Renal cortical epithelial cell (primary cell): ENCODE measurements at places on chromosomes 6 and 20. TPM values are rescaled to one million over a fixed set of nuclear protein-coding genes. Genes with fewer than 3 reads are reported as not detected.

The TMC2 gene
- total RNA-seq = not detected in 2 replicates

The ZC3H12D gene
- total RNA-seq = 0.15 TPM in 1 of 2 replicates, not detected in the other

The PPT2 gene
- total RNA-seq = 10.4 and 48.7 TPM in 2 replicates

The EFCAB8 gene
- 0.05 TPM in 1 of 2 replicates, not detected in the other for total RNA-seq

The CCM2L gene
- 0.35 TPM in 1 of 2 replicates, not detected in the other for total RNA-seq

The DEFB113 gene
- not detected in 2 replicates for total RNA-seq

The OVOL2 gene
- 0.15 and 2.1 TPM in 2 replicates for total RNA-seq

The SLC32A1 gene
- not detected in 2 replicates for total RNA-seq

The SLC22A1 gene
- total RNA-seq = 0.50 TPM in 1 of 2 replicates, not detected in the other

The RCAN2 gene
- total RNA-seq = 1.6 and 3.1 TPM in 2 replicates

The LRRC73 gene
- 0.35 and 1.1 TPM in 2 replicates for total RNA-seq

The PAK5 gene
- total RNA-seq = not detected in 2 replicates

The MOCS3 gene
- total RNA-seq = 9.8 and 13.7 TPM in 2 replicates

The FAM217A gene
- total RNA-seq = not detected in 2 replicates

The TPBG gene
- total RNA-seq = 20.0 and 38.4 TPM in 2 replicates

GRCh38 chr20:24978513-24978912 is 14.0 kb downstream of the APMAP start:
- no peak for DNase-seq

GRCh38 chr6:79010422-79010821 is 67.6 kb downstream of the PHIP start:
- DNase-seq = no peak

- no peak for DNase-seq
Observed at GRCh38 chr6:34608321-34609091, 52.4 kb upstream of the SPDEF start.

DNA sequence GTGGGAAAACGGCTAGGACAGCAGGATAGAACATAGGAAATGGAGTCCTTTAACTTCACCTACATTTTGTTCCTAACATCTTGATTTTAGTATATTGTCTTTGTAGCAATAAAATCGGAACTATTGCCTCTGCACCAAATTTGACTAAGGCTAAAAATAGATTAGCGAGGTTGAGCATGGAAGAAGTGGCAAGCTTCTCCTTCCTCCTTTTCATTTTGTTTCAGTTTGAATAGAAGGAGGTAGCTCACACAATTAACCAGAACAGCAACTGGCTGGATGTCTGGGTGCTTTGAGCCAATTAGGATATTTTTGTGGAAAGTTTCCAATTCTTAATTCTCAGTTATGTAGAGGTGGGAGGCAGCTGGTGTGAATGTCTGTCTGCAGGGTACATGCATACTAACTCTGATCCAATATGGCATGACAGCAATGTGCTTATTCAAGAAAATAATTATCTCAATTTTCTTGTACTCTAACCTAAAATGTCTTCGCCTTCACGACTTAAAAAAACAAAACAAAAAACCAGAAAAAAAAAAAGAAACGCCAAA is 3.1 kb upstream of the HECA start:
- DNase-seq = no peak

- peak; percentile 9 for DNase-seq
Observed at GRCh38 chr6:113190170-113190569, 667.0 kb upstream of the MARCKS start.

GRCh38 chr20:2698912-2699311 is 6.3 kb downstream of the EBF4 start:
- no peak for DNase-seq

DNA sequence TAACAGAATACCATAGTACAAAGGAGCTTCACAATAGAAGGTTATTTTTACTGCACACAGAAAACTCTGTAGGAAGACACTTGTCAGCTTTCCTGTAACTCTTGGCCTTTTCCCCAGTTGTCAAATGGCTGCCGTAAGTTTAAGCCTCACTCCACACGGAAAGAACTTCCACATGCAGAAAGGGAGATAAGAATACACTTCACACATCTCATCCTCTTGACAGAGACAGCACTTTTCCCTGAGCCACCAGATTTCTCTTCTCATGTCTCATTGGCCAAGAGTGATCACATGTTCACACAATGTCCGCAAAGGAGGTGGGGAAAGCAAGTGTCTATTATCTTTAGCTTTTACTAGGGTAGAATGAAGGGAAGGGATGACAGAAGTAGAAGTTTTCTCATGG is 540.7 kb downstream of the HAO1 start:
- DNase-seq = no peak

DNA sequence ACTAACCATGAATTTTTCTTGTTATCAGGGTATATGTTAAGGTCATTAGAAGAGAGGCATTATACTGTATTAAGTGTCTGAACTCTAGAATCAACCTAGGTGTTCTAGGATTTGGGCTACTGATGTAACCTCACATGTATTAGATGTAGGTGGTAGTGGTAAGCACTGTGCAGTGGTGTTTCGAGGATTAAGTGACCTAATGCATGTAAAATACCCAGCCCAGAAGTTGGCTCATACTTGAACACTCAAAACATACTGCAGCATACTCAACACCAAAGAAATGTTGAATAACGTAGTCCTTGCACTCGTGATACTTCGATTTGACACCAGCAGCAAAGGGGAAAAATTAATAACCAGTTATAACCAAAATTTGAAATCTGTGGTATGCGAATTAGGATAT is 48.7 kb downstream of the QKI start:
- DNase-seq = no peak

GRCh38 chr6:137434640-137435039 is 59.6 kb downstream of the OLIG3 start:
- peak; percentile 7 for DNase-seq

DNA sequence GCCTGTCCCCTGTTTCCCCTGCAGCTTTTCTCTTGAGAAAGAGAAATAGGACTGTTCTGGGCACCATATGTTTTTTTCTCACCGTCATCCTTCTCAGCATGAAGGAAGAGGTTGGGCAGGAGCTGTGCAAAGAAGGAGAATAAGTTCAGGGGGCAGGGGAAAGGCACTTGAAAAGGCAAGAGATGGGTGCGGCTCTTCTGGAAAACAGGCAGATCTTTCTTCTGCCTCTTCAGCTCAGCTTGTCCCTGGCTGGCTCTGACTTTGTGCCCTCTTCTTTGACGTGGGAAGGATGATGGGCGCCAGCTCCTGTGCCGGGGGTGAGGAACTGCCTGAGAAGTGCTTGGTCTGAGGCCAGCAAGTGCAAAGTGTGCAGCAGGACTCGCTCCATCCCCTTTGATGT is 206.5 kb downstream of the DOK5 start:
- DNase-seq = no peak

GRCh38 chr20:33787253-33787891 is 23.8 kb upstream of the CHMP4B start:
- DNase-seq = no peak

DNA sequence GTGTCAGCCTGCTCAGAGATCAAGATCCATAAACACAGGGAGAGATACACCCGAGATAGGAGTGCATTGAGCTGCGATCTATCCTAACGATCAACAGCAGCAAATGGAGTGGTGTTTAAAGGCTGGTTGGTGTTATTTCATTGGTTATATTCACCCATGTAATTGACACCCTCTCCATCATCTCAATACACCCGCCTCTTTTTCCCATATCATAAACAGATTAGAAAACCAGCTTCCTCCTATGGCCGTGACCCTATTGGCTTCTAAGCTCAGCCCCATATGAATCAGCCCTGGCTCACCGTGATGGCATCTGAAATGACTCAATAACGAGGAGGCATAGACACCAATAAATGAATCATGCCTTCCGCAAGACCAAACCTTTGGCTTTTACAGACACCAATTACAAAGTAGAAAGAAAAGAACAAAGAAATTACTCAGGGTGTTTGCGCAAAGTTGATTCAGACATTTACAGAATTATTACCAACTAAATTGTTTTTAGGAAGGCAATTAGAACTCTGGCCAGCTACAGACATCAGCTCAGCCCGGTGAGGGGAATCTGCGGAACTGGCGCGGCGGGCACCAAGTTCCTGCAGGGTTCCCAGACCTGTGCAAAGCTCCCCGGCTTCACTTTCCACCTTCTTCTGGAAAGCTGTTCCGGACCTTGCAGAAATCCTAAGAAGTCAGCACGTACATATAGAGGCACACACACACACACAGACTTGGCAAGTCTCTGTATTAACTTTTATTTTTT is 11.5 kb downstream of the PMEPA1 start:
- DNase-seq = peak; percentile 99

DNA sequence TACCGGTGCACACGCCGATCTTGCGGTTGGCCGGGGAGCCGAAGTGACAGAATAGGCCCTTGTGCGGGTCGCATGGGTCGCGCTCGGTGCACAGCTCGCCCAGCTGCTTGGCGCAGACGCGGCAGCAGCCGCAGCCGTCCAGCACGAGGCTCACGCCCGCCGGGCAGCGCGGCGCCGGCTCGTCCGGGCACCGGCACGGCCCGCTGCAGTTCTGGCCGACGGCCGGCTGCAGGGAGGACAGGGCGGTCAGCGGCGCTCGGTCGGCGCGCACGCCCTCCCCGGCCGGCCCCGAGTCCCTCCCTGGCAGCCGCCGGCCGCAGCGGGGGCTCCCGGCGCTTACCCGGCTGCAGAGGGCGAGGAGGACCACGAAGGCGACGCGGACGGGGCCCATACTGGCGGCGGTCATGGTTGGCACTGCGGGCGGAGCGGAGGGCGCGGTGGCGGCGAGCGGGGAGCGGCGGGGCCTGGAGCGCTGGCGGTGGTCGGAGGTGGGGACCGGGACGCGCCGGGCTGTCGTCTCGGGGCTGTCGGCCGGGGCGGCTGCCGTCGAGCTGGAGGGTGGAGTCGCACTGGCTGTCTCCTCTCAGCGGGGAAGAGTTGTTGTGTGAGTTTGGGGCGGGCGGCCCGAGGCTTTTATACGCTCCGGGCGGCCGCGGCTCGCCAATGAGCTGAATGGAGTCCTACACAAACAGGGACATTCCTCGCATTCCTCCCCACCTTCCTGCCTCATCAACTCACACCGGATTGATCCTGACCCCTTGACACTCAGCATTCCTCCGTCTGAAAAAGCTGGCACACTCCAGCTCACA is at the start of gene CCN2:
Gene CCN2, minus strand, starts transcription at position 606 of the 809 bp plus-strand sequence. Its CDS starts 200 bp downstream, at position 406.
- DNase-seq = peak; percentile 99

GRCh38 chr6:136651982-136652381 is 101.8 kb upstream of the MAP7 start:
- no peak for DNase-seq

- DNase-seq = no peak
Observed at GRCh38 chr20:42183147-42183546, 565.0 kb upstream of the CHD6 start.

DNA sequence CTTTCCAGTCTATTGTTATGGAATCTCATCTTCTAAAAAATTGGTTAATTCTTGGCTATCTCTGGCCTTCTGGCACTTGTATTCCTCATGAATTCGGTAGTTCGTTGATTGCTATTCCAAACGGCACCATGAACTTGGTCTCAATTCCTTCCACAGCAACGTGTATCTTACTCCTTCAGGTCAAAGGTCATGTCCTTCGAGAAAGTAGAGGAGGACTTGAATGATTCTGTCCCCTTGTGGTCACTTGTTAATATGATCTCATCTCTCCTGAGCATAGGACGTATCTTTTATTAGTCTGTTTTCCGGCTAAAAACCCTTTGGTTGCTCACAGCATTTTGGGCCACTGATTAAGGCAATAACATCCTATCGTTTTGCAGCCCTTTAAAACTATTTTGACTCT is 9.4 kb downstream of the TLDC2 start:
- DNase-seq = no peak

GRCh38 chr6:169970306-169970988 is 219.0 kb downstream of the ERMARD start:
- DNase-seq = no peak

DNA sequence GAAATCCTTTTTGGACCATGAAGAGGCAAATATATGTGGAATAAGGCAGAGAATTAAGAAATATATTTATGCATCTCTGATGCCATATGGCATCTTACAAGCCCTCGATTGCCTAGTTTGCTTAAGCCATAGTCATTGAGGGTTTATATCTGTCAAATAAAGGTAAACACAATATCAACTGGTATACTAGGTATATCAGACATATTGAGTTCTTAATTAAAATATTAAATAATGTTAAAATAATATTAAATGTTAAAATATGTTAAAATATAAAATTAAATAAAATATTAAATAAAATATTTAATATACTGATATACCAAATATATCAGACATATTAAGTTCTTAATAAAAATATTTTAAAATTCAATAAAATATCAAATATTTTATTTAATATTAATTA is 567.4 kb upstream of the PTCHD4 start:
- DNase-seq = no peak

GRCh38 chr20:16601047-16601446 is 27.8 kb upstream of the KIF16B start:
- DNase-seq = no peak

DNA sequence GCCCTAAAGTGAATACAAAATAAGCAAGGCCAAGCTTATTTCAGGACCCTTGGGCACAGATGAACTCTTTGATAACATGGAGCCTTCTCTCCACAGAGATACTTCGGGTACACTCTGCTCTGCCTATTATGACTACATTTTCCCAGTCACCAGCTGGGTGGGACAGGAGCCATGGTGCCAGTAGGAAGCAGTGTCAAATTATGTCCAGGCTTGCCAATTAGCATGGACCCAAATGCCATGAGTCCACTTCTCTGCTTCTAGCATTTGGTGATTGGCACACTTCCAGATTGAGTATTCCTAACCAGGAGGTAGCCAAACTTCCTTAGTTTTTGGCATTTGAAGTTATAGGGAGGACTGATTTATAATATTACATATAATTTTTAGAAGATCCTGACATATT is 513.8 kb upstream of the HTR1E start:
- no peak for DNase-seq

DNA sequence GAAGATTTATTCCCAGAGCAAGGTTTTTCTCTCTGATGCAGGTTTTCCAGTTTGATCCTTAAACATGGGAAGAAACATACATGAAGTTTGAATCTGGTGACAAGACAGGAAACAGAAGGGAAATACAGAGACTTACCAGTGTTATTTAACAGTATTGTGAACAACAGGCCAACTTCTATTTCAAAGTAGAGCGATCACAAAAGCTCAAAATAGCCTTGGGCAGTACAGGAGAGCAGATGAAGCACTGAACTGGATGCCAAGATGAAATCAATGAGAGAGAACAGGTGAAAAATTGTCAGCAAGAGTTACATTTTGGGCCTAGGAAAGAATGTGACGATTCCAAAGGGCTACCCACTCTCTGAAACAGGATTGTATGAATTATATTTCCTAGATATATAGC is 114.8 kb upstream of the PTPRK start:
- DNase-seq = no peak

GRCh38 chr6:27334141-27334540 is 22.1 kb upstream of the POM121L2 start:
- DNase-seq = no peak

DNA sequence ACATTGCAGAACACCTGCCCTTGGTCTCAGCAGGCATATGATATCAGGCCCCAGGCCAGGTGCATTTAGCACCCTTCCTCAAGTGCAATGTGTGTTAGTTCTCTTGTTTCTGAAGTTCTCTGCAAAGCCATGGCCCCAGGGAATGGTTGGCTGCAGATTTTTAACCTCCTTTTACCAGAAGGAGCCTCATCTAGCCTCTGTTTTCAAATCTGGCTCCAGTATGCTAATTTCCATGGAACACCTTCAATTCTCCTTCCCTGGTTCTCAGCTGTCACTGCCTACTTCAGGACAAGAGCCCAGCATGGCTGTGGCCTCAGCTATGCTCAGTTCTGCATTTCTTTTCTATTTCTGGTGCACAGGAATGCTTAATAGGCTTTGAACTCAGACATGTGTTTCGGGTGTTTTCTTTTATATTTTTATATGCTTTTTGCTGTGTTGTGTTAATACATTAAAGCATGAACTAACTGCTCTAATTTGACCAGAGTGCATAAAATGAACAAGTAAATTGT is 51.6 kb upstream of the OGFRL1 start:
- DNase-seq = no peak

GRCh38 chr6:139569566-139569965 is 195.1 kb upstream of the CITED2 start:
- DNase-seq = peak; percentile 79
